ENCODE measurements at places on chromosomes 2 and 18. TPM values are rescaled to one million over a fixed set of nuclear protein-coding genes. Genes with fewer than 3 reads are reported as not detected.

The HOXD13 gene
- not detected for polyA plus RNA-seq

DNA sequence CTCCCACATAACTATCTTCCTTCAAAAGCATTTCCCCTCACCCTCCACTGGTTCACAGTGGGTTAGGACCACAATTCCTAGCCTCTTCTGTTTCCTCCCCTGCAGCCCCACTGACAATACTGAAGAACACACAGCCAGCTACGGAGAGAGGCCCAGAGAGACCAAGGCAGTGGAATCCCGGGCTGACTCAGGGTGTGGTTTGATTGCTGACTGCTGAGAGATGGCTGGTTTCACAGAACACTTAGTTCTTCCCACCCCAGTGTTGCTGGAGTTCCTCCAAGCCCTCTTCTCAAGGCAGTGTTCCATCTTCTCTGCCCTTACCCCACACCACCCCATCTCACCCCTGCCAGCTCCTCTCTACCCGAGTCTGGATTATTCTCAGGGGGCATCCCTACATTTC is 43.3 kb upstream of the ZFP36L2 start:
- peak; percentile 76 for DNase-seq

GRCh38 chr2:224104668-224105386 is 65.7 kb upstream of the SERPINE2 start:
- no peak for DNase-seq

The ALPG gene
- polyA plus RNA-seq: 0.02 TPM

The DOK6 gene
- 3.5 TPM for polyA plus RNA-seq

The CCDC68 gene
- 11.2 TPM for polyA plus RNA-seq

DNA sequence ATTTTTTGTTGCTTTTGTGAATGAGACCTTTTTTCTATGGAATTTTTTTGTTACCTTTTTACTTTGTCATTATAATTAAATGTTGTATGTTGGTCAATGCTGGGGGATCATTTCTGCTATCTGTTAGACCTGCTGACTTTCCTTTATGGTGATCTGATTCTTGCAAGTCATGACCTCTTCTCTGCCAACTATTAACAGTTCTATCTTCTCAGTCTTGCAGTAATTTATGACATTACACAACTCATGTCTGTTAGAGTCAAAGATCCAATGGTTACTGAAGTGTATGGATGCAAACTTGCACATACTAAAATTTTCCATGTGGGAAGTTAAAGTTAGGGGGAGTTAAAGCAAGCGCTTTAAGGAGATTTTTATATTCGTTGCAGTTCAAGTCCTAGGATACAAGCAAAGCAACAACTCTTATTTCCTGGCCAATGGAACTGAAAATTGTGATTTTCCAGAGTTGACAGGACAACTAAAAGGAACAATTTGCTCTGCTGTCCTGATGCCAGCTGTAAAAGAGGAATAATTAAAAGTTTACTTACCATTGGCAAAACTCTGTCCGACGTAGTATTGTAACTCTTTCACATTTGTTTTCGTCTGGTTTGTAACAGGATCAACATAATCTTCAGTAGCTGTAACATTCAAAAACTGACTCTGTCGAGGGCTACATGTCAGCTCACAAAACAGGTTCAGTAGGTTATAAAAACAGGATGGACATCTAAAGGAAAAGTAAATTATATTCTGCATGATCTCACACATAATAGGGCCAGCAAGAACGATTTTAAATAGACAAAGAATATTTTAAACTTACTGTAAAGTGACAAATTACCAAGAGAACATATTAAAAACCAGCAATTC is 17.8 kb downstream of the NPC1 start:
- no peak for DNase-seq

The UGT1A1 gene
- polyA plus RNA-seq: not detected

- DNase-seq: no peak
Observed at GRCh38 chr18:14921031-14921430, 173.1 kb downstream of the ANKRD30B start.

DNA sequence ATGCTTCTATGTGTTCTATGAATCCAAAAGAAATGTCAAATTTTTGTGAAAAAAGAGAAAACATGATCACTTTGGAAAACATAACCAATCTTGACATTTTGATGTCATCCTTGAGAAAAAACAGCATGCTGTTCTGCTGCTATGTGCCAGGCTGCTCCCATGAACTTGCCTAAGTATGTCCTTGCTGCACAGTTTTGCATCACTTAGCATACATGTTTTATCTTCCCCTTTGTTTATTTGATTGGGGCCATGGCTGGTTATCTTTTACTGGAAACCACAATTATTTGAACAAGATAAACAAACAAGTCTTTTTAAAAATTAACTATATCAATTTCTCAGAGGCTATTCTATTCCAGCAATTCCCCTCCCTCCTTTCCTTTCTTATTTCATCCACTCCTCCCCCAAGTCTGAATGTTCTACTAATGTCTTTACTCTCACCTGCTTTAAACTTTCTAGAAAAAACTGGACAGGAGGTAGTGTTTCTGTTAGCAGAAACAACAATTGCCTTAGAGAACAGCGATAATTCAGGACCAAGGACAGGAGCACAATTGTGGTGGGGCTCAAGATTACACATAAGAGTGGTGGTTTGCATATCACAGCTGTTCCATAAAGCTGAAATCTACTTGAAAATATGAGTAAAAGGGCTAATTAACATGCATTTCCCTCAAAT is 6.7 kb downstream of the AOX1 start:
- DNase-seq: no peak

GRCh38 chr18:11885278-11885947 is 22.7 kb downstream of the MPPE1 start:
- DNase-seq: no peak

DNA sequence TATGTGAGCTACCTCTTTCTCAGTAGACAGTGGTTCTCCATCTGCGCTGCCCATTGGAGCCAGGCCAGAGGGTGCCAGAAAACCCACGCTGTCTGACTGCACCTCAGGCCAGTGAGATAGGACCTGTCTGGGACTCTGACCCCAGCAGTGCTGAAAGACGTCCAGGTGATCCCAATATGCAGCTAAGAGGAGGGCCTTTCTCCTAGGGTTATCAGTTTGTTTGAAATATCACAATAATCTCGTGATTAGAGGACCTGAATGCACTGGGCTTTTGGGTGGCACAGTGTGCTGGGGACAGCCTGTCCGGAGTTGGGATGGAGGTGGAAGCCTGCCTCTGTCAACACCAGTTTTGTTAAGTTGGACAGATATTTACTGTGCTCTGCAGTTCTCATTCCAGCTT is 216.3 kb downstream of the LDLRAD4 start:
- no peak for DNase-seq

The VPS54 gene
- polyA plus RNA-seq: 18.3 TPM

The DSG1 gene
- polyA plus RNA-seq: not detected

- no peak for DNase-seq
Observed at GRCh38 chr2:85009019-85009618, 38.2 kb downstream of the KCMF1 start.

DNA sequence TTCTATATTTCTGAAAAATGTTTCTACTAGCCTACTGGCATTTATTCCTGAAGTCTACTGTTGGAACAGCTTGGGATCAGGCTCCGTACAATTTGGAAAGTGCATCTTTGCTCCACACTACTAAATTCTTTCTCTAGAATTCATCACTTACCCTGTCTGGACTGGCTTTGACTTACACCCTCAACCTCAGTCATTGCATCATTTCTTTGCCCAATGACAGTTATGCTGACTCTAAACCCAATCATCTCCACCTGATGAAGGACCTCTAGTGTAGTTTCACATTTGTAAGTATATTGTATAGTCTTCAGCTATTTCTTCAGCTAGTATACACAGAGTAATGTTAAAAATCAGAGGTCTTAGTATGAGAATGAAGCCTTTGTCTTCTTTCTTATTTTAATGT is 359.6 kb upstream of the MC4R start:
- DNase-seq: no peak

GRCh38 chr2:7771781-7772180 is 854.6 kb downstream of the RNF144A start:
- DNase-seq: no peak

- no peak for DNase-seq
Observed at GRCh38 chr18:73638709-73639108, 508.9 kb downstream of the FBXO15 start.

- no peak for DNase-seq
Observed at GRCh38 chr2:36287363-36288275, 68.0 kb upstream of the CRIM1 start.

DNA sequence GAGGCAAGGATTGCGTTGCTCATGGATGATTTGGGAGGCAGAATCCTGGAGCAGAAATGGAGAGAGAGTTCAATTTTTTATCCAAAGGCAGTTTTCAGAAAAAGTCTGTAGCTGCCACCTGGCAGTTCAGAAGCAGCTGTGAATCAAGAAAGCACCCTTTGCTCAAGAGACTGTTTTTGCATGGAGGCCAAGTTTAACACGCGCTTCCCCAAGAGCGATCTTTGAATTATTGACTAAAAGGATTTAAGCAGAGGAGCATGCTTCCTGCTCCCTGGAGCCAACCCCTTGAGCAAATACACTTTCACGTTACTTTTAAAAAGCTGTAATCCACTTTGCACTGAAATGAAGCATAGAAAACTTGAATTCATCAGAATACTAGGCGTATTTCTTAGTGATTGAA is 252.4 kb downstream of the RNF144A start:
- DNase-seq: no peak

The TUBA4B gene
- polyA plus RNA-seq: 0.18 TPM

GRCh38 chr2:37819186-37819585 is 105.9 kb upstream of the RMDN2 start:
- DNase-seq: no peak

The KHK gene
- 3.9 TPM for polyA plus RNA-seq

The MALL gene
- 3.4 TPM for polyA plus RNA-seq

- DNase-seq: no peak
Observed at GRCh38 chr2:64386676-64387075, 67.3 kb upstream of the LGALSL start.

The SLC14A1 gene
- polyA plus RNA-seq: 3.3 TPM

- no peak for DNase-seq
Observed at GRCh38 chr2:120367221-120367620, 21.3 kb downstream of the INHBB start.

DNA sequence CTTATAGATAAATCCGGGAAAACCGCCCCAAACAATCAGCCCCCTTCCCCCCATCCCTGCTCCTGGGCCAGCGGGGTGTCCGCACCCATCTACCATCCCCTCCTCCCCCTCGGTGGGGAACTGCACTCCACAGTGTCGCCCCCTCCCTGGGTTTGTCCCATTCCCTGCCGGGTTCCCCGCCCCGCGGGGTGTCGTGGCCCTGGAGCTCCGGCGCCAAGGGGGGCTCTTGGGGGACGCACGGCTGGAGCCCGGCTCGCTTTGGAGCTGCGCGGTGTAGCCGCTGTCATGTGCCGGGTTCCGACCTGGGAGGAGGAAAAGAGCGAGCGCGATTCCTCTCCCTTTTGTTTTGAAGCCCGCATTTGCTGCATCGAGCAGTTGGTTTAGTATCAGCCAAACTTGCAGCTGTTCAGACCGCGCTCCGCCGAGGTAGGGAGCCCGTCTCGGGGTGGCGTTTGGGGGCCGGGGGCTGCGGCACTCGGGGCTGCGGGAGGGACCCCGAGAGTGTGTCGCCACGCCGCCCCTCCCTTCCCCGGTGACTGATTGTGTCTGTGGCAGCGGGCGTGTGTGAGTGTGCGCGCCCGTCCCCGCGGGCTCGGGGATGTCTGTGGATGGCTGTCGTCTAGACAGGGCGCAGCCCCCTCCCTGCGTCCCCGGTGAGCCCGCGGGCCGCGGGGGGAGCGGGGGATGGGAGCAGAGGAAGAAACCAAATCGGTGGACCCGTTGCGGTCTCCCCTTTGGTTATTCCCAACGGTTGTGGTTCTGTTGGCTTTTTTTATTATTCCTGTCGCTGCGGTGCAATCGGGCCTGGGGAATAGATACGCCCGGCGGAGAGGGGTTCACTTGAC is 797 bp downstream of the CTIF start:
- DNase-seq: peak; percentile 76

The PXDN gene
- polyA plus RNA-seq: 39.2 TPM

DNA sequence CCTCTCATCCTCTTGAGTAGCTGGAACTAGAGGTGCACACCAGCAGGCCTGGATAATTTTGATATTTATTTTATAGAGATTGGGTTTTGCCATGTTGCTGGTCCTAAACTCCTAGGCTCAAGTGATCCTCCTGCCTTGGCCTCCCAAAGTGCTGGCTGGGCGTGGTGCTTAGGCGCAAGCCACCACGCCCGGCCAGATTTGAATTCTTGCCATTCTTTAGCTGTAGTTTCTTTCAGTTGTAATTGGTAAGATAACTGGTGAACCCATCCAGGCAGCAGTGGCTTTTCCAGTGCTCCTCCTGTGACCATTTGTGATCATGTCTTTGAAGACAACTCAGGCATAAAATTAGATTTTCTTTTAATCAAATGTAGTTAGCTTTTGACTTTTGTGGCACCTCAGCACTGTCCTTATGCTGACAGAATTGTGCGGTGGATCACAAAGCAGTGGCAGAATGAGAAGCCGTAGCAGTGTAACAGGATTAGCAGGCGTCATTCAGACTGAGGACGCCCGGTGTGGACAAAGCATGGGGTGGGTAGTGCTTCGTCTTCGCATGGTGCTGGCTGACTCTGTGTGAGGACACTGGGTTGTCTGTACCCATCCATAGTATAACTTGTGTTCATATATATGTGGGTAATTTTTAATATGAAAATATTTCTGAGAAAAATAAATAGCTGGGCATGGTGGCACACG is 30.0 kb upstream of the TOGARAM2 start:
- DNase-seq: no peak

- no peak for DNase-seq
Observed at GRCh38 chr2:128456281-128456680, 137.6 kb upstream of the HS6ST1 start.

- no peak for DNase-seq
Observed at GRCh38 chr18:25327584-25327983, 24.4 kb downstream of the ZNF521 start.

The GULP1 gene
- polyA plus RNA-seq: 24.5 TPM

The TLX2 gene
- polyA plus RNA-seq: not detected

The COLEC11 gene
- 19.5 TPM for polyA plus RNA-seq

The DPP10 gene
- polyA plus RNA-seq: 3.4 TPM

DNA sequence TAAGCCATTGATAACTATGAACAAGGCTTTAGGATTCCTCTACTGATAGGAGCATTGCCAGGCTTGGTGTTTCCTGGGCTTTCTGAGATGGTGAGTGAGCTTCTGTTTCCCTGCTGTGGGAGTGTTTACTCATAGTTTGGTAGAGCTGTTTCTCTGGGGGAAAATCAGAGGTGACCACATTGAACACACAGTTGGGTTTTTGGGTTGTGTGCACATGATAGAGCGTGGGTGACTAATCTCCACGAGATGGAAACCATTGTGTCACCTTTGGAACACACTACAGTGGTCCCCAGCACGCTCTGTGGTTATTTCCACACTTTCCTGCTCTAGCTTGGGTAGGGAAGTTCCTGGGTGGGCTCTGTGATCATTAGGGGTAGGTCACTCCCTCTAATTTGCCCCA is 5.4 kb downstream of the IL1R1 start:
- DNase-seq: no peak
